Tracheal epithelial cell (primary cell): ENCODE measurements at places on chromosomes 1 and 21. TPM values are rescaled to one million over a fixed set of nuclear protein-coding genes. Genes with fewer than 3 reads are reported as not detected.

Gene OR10J1
- under 0.01 TPM in 1 of 2 replicates, not detected in the other for total RNA-seq

Gene KCNQ4
- total RNA-seq = 0.48 TPM in 1 of 2 replicates, not detected in the other

Gene IGSF21
- total RNA-seq = not detected in 2 replicates

Gene TSSK3
- not detected in 2 replicates for total RNA-seq

Gene MAB21L3
- total RNA-seq = 1.4 and 2.1 TPM in 2 replicates
